ENCODE measurements at places on chromosomes 4 and X.

GRCh38 chr4:170805352-170805751 lies 715.6 kb upstream of the AADAT start:
- DNase-seq: no peak

GRCh38 chrX:149286940-149287349 lies 218.2 kb downstream of the IDS start:
- DNase-seq: peak; percentile 11

DNA sequence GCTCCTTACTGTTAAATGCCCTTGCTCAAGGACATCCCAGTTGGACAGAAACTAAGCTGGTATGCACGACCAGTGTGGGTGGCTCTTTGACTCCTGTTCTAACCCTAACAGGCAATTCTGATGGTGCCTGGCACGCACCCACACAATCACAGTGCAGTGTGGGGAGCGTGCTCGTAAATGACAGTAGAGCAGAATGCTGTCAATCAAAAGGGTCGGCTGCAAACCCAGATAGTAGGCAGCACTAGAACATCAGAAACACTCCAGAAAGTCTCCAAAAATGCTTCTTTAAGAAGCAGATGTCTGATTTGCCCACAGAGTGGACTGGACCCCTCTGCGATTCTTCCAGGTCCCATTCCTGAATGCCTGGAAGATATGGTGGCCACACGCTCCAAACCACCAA lies 37.6 kb upstream of the MTM1 start:
- no peak for DNase-seq

DNA sequence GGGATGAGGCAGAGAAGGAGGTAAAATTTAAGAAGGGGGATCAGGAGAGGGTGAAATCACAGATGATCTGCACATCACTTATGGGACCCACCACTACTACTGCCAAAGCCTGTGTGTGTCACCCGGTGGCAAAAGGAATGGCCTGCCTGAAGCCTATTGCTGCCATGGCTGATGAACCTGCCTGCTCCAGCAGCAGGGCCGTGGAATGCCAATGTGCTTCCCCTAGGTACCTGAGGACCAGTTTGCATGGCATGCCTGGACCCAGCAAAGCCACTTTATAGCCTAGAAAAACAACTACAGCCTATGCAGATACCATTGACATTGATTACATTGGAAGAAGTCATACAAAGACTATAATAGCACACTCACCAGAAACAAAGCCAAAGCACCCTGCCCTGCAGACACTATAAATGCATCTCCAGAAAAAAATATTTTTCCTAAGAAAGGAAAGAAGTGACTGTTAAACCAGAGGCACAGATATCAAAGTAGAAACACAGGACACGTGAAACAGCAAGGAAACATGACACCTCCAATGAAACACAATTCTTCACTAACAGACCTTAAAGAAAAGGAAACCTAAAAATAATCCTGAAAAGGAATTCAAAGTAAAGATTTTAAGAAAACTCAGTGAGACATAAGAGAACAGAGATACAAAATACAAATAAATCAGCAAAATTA lies 680.7 kb upstream of the GRID2 start:
- DNase-seq: no peak

DNA sequence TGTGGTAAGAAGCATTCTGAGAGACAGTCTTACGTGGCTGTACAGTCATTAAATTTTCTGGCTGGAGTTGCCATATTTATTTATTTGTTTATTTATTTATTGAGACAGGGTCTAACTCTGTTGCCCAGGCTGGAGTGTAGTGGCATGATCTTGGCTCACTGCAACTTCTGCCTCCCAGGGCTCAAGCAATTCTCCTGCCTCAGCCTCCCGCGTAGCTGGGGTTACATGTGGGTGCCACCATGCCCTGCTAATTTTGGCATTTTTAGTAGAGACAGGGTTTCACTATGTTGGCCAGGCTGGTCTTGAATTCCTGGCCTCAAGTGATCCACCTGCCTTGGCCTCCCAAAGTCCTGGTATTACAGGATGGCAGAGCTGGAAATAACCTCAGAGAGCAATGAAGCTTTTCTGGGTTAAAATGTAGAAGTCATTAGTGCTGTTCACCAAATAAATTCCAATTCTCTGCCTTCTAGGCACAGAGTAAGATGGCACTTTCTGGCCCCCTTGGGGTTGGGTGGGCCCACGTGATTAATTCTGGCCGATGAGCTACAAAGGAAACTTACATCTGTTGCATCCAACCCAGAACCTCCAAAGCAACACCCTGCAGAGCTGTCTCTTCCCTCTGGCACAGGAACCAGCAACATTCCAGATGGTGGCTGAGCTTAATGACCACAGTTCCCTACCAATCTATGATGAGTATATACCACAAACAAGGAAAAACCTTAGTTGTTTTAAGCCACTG lies 4.5 kb downstream of the MRFAP1 start:
- DNase-seq: no peak

DNA sequence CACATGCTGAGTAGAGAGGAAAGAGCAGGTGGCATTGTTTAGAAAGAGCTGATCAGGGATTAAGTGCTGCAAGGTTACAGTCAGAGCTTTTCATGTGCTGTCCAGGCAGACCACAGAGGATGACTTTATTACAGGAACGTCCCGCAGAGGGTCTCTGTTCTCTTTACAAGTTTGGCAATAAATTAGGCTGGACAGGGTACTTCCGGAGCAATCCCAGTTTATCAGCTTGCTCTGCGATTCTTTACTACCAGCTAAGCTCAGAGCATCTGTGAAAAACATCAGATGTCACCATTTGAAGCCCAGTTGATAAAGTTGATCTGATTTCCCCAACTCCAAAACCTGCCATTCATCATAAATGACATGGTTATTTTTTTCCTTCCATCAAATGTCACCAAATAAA lies 633.1 kb downstream of the NLGN4X start:
- no peak for DNase-seq

- DNase-seq: no peak
Measured at GRCh38 chr4:4502694-4503311, 39.0 kb downstream of the STX18 start.

- no peak for DNase-seq
Measured at GRCh38 chrX:126272795-126273497, 106.9 kb upstream of the DCAF12L2 start.
